ENCODE measurements at places on chromosomes 5 and 9.

DNA sequence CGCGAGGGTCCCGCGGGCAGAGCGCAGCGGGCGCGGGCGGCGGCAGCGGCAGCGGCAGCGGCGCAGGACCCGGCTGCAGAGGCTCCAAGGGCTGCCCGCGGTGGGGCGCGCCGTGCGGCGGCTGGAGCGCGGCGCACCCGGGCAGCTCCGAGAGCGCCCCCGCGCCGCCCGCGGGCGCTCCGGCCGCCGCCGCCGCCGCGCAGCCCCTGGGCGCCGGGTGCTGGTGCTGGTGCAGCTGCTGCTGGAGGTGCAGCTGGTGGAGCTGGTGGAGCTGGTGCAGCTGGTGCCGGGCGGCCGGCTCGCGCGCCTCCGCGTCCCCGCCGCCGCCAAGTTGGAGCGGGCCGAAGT is 644 bp downstream of the IER5L start:
- DNase-seq: no peak

GRCh38 chr9:20325008-20325407 is 297.3 kb downstream of the MLLT3 start:
- DNase-seq: no peak

GRCh38 chr5:131381021-131381420 is 117.2 kb downstream of the CDC42SE2 start:
- no peak for DNase-seq

GRCh38 chr5:144638787-144639186 is 468.1 kb downstream of the KCTD16 start:
- DNase-seq: no peak

- no peak for DNase-seq
Measured at GRCh38 chr9:6640268-6641051, 5.1 kb downstream of the GLDC start.

DNA sequence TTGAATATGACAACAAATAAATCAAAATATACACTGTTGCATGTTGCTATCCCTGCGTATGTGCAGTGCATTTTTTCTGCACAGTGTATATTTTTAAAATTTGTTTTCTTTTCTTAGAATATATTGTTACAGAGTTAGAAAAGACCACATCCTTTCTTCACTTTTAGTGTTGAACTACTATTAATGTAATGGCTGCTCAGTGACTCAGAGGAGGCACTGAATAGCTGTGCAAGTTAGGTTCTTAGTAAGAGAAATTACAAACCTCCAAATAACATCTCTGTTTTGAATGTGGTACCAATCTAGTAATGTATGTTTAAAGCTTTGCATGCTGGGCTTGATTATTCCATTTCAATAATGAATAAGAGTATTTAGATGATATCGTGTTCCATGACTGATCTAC is 208.9 kb upstream of the PRR16 start:
- DNase-seq: no peak

- DNase-seq: no peak
Measured at GRCh38 chr5:91028499-91028956, 354.6 kb downstream of the ARRDC3 start.

DNA sequence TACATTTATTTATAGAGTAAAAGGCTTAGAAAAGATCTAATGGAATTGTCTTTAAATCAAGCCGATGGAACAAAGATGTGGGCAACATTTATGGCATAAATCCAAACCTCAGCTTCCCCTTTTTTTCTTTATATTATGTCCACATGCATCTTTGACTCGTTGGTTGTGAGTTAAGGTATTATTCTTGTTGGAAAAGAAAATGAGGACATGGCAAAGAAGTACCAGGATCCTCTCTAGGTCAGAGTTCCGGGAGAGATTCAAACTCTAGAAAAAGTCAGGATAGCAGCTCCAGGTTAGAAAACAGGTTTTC is 508 bp upstream of the NME5 start:
- no peak for DNase-seq

DNA sequence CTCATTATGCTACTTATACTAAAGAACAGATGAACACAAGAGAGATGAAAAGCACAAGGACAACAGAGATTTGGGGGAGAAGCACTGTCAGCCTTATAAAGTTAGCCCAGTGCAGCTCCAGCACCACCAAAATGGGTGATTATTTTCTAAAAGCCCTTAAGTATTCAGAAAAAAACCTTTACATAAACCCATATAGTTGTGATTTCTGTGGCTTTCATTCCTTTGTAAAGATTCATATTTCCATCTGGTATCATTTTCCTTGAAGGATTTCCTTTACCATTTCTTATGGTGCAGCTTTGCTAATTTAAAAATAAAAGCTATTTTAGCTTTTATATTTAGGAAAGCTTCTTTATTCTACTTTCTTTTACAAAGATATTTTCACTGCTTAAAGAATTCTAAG is 311.0 kb downstream of the TMEM167A start:
- DNase-seq: no peak

- DNase-seq: peak; percentile 88
Measured at GRCh38 chr5:14767735-14768507, 103.4 kb downstream of the OTULIN start.

DNA sequence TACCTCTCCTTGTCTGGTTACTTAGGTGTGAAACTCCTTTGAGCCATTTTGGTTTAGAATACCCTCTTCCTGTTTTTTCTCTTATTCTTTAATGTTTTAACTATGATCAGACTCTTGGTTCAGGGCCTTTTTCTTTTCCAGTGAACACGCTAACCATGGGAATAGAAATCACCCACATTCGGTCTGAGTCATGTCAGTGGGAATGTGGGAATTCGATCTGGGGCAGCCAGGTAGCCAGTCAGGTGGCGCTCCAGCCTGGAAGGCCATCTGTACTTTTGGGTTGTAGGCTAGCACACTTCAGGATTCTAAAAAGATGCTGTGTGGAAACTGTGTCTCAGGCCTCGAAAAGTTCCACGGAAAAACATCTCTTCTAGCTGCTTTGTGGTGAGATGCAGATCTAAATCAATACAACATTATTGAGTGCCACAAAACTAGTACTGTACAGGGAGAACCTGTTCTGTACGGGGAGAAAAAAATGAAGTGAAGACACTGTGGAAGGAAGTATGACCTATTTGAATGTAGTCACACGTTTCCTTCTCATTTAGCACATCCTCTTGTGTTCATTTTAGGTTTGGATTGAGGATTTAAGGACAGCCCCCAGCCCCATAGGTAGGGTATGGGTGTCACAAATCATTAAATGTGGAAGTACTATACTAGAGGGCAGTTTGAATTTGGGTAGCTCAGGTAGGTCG is 36.4 kb downstream of the SNX30 start:
- DNase-seq: no peak

DNA sequence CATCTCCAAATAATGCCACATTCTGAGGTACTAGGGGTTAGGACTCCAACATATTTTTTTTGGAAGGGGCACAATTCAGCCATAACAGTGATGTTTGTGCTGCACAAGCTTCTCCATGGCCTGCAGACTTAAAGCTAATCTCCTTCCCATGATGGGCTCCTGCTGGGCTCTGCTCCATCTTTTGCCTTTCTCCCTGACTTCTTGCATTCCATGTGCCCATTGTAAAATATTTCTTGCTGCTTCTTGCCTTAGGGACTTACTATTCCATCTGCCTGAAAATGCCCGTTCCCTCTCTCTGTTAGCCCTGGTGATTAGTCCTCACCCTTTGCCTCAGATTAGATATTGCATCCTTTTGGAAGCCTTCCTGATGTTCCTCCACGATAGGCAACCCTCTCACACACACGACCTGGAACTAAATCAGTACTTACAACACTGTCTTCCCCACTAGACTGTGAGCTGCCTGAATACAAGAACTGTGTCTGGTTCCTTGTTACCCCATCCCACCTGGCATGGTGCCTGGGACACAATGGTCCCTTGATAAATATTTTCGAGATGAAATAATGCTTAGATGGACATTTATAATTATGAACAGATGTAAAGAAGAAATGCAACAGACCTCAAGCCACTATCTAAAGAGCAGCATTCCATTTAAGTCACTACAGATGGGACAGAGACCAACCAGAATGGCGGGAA is 33.5 kb downstream of the OR1J1 start:
- no peak for DNase-seq

- no peak for DNase-seq
Measured at GRCh38 chr5:39177631-39177964, 41.8 kb downstream of the FYB1 start.

- DNase-seq: no peak
Measured at GRCh38 chr5:169218861-169219260, 82.1 kb downstream of the SLIT3 start.

Data from NCI-H1092 treated with DMSO at 0.1 percent for 48 hours (cell line).